ENCODE measurements at places on chromosomes 12 and 14.

DNA sequence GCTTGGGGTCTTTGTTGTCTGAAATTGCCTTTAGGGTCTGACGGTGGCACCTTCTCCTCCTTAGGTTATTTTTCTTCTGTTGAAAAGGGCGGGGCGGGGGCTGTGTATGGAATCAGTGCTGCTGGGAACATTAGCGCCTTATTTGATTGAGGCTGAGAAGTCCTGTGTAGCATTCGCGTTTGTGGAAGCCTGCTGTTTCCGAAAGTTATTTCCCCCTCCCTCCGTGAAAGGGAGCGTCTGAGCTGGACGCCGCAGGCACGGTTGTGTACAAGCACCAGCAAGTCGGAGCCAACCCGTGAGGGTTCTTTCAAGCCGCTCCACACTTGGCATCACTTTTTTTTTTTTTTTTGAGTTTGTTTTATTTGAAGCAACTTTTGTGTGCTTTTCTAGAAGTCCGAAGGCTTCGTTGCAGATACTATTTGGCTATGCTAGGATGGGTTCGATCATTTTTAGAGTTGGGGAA, 1.1 kb downstream of the SYNE2 start:
- DNase-seq = peak; percentile 49

DNA sequence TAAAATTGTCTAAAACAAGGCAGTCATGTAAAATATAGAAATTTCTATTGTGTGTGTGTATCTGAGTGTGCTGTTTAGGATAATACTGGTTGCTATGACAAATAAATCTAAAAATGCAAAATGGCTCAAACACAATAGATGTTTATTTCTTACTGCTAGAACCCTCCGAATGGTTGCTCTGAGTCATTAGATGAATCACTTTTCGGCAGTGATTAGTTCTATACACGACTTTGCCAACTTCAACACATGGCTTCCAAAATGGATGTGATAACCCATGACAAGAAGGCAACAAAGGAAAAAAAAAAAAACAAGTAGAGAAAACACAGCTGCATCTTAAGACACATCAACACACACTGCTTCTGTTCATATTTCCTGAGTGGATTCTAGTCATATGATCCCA, 729.2 kb downstream of the AACS start:
- DNase-seq = no peak

GRCh38 chr12:96155781-96156180, 38.4 kb upstream of the ELK3 start:
- DNase-seq = no peak

DNA sequence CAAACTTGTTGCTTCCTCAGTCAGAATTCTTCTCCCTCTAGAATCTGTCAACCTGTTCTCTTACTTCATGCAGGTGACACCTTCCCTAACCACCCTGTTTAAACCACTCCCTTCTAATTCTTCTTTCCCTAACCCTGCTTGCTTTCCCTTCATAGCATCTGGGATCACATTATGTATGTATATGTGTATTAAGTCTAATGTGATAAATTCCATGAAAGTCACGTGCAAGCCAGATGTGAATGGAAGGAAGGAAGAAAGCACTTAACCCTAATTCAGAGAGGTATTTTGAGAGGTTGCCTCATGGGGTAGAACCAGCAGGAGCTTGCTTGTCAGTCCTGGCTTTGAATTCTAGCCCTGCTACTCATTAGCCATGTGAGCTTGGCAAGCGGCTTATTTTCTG, 340.0 kb downstream of the TRHDE start:
- DNase-seq = no peak

DNA sequence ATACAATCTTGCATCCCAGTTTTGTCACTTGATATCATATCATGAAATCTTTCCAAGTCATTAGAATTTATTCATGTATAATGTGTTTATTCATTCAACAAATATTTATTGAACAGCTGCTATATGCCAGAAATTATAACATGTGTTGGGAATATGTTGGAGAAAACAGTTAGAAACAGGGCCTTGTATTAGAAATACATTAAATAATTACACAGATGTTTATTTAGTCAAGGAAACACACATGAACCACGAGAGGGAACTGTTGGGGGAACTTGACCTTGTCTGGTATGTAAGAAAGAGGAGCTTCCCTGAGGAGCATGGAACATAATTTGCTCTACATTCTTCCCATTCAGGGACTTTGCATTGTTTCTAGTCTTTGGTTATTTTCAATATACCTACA, 191.7 kb upstream of the FRMD6 start:
- no peak for DNase-seq

DNA sequence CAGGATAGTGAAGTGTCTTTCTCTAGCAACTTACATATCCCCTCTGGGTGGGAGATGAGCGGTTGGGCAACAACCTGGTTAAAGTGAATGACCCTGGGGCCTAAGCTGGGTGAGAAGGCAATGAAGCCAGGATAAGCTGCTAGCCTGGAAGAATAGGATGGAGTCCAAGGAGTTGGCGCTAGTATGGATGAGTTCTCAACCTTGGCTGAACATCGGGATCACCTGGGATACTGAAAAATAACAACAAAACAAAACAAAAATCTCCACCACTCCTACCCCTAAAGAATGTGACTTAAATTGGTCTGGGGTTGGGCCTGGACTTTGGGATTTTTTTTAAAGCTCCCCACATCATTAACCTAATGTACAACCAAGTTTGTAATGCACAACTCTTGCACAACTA, 4.8 kb upstream of the RPS6KA5 start:
- DNase-seq = no peak

- DNase-seq = peak; percentile 7
Observed at GRCh38 chr14:58171090-58171489, 19.1 kb upstream of the ARMH4 start.

- no peak for DNase-seq
Observed at GRCh38 chr12:4433745-4434058, 11.9 kb downstream of the FGF6 start.

GRCh38 chr14:61638595-61639387, 56.5 kb upstream of the HIF1A start:
- DNase-seq = no peak

- no peak for DNase-seq
Observed at GRCh38 chr14:62745496-62745895, 299.8 kb downstream of the KCNH5 start.

Measured in effector memory CD8-positive, alpha-beta T cell (primary cell).